ENCODE measurements at places on chromosomes 5 and 9. TPM values are rescaled to one million over a fixed set of nuclear protein-coding genes. Genes with fewer than 3 reads are reported as not detected.

DNA sequence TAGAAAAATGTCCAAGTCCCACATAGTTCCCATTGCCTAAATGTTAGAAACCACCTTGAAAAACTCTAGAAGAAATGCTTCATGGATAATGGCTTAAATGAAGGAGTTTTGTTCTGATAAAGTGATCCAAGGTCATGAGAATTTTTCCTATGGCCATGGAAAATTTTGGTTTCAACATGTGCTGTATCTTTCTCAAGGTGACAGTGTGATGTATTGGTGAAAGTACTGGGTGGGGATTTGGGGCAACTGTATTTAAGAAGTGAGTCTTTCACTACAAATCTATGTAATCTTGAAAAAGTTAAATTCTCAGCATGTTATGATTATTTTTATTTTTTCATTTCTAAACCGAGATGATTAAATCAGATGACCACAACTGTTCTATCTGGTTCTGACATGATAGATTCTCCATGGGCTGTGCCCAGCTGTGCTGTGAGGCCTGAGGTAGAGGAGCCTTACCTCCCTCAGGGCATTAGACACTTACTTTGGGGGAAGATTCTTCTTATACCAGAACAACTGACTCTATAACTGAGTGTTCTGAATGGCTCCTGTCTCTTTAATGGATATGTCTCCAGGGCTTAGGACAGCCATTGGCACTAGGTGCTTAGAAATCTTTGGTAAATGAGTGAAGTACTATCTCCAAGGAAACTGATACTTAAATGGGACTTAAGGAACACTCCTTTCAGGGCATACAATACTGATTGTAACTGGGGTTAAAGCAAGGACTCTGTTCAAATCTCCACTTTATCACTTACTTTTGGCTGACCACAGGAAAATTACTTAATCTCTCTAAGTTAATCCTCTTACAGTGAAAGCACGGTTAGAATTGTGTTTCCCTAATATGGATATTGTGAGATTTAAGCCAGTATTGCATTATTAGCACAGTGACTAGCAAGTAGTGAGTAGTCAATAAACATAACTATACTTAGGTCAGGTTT is 397.4 kb upstream of the MEF2C start:
- H3K4me3 ChIP-seq = no peak overlapping the region
- no peaks in the 10 kb centered on the region for H3K36me3 ChIP-seq
- no peak for DNase-seq
- H3K27ac ChIP-seq = no peak overlapping the region
- H3K4me1 ChIP-seq = peaks cover 57% of the 10 kb centered on the region
- no peaks in the 10 kb centered on the region for H3K27me3 ChIP-seq

DNA sequence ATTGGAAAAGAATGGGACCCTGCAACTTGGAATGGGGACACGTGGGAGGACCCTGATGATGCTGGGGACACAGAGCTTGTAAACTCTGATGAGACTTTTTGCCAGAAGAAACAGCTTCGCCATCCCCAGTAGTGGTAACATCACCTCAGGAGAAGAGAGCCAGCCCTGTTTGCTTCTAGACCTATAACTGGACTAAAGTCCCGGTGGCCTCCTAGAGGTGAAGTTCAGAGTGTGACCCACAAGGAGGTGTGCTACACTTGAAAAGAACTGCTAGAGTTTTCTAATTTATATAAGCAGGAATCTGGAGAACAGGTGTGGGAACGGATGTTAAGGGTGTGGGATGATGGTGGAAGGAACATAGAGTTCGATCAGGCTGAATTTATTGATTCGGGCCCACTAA is 19.8 kb downstream of the NSA2 start:
- no peak for DNase-seq
- no peaks in the 10 kb centered on the region for H3K4me1 ChIP-seq
- H3K4me3 ChIP-seq = no peak overlapping the region
- no peaks in the 10 kb centered on the region for H3K36me3 ChIP-seq
- H3K27ac ChIP-seq = no peak overlapping the region

GRCh38 chr5:121378559-121379359 is 472.9 kb upstream of the FTMT start:
- H3K36me3 ChIP-seq = no peaks in the 10 kb centered on the region
- H3K4me1 ChIP-seq = no peaks in the 10 kb centered on the region
- no peaks in the 10 kb centered on the region for H3K27me3 ChIP-seq
- no peak overlapping the region for H3K4me3 ChIP-seq

DNA sequence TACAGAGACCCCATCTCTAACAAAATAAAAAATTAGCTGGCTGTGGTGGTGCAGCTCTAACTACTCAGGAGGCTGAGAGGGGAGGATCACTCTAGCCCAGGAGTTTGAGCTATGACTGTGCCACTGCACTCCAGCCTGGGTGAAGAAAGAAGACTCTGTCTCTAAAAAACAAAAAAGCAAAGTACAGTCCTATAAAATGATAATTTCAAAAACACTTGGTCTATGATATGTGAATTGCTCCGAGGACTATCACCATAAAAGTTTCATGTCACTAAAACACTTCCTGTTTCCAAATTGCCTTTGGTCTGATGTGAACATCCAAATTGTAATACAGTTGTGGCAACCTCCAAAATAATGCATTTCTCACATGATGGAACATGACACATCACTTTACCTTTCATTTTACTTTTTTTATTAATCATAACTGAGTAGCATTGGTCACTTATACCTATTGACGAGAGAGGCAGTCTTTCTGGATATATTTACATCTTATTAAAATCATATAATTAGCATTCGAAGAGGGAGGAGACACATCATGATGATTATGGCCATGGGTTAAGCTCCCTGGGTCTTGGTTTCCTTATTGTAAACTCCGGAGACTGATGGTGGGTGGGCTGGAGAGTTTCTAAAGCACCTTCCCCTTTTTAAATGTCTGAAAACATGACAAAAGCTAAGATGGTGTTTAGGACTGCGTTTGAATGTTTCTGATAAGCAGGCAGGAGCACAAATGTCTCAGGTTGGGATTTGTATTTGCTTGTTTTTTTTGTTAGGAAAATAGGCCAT is 25.8 kb upstream of the CD180 start:
- H3K4me3 ChIP-seq = peak overlapping the region; percentile 41
- peak overlapping the region; percentile 71 for H3K27ac ChIP-seq
- peaks cover 40% of the 10 kb centered on the region for H3K4me1 ChIP-seq
- peak; percentile 52 for DNase-seq
- H3K27me3 ChIP-seq = no peaks in the 10 kb centered on the region
- H3K36me3 ChIP-seq = no peaks in the 10 kb centered on the region

FBP2 gene
- total RNA-seq = not detected
